ENCODE measurements at places on chromosomes 5 and 9. TPM values are rescaled to one million over a fixed set of nuclear protein-coding genes. Genes with fewer than 3 reads are reported as not detected.

- peak; percentile 74 for DNase-seq
Measured at GRCh38 chr5:119355685-119356611, at the start of gene TNFAIP8. Gene TNFAIP8, plus strand, starts transcription at chr5:119356019. Its CDS starts 72 bp downstream, at chr5:119356091.

- DNase-seq = no peak
Measured at GRCh38 chr9:19136129-19136528, 8.8 kb upstream of the PLIN2 start.

GRCh38 chr9:86282979-86283535, 719 bp upstream of the ISCA1 start:
- no peak for DNase-seq

IL33 gene
- total RNA-seq = not detected

RANBP17 gene
- 38.7 TPM for total RNA-seq

- DNase-seq = no peak
Measured at GRCh38 chr9:131237291-131237690, 39.0 kb downstream of the FAM78A start.

DNA sequence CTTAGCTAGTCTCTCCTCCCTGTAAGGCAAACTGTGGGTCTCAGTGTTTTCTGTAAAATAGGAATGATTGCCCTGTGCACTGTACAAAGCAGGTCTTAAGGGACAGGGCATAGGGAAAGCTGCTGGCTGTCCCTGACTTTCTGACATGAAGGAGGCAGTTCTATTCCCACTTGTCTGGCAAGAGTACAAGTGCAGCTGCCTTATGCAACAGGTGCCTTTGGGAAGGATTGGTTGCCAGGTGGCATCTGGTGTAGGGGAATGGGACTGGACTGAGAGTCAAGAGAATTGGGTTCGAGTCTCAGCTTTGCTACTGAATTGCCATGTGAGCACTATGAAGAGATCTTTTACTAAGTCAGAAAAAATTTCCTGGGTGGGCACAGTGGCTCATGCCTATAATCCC, 10.0 kb downstream of the BSPRY start:
- no peak for DNase-seq

ANGPTL2 gene
- 9.4 TPM for total RNA-seq

GRCh38 chr5:3509290-3509689, 86.3 kb upstream of the IRX1 start:
- no peak for DNase-seq

WNT8A gene
- 0.25 TPM for total RNA-seq

- no peak for DNase-seq
Measured at GRCh38 chr5:17991775-17992174, 357.5 kb downstream of the TAF11L14 start.

DNA sequence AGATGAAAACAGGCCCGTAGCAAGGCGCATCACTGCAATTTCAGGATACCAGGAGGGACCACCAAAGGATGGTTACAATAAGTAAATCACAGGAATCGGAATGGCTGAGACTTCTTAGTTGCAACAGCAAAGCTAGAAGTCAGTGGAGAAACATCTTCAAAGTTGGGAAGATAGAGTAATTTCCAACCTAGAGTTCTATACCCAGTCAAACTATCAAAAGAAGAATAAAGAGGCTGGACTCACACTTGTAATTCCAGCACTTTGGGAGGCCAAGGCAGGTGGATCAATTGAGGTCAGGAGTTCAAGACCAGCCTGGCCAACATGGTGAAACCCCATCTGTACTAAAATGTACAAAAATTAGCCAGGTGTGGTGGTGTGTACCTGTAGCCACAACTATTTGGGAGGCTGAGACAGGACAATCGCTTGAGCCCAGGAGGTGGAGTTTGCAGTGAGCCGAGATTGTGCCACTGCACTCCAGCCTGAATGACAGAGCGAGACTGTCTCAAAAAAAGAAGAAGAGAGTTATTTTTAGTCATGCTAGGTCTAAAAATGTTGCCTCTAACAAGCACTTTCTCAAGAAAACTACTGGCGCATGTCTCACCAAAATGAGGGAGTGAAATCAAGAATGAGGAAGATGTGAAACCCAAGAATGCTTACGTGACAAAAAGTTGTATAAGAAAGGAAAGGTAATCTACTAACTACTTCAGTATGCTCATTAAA, 267.7 kb downstream of the DENND1A start:
- DNase-seq = no peak

LRRC14B gene
- not detected for total RNA-seq

GRCh38 chr5:172932313-172933017, 26.8 kb upstream of the RPL26L1 start:
- DNase-seq = peak; percentile 76

- DNase-seq = no peak
Measured at GRCh38 chr5:168296682-168297081, 5.2 kb downstream of the WWC1 start.

DNA sequence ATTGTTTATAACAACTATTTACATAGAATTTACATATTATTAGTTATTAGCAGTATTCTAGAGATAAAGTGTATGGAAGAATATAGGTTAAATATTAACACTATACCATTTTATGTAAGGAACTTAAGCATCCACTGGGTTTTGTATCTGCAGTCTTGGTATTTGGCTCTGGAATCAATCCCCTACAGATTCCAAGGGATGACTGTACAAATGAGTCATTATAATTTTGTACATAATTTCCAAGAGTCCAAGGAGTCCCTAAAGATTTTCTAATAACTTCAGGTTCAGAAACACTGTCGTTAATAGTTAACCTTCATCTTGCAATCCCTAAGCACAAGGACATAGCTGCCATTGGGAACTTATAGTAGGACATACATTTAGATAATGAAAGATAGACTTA, 254.8 kb upstream of the PDE4D start:
- DNase-seq = no peak

GRCh38 chr9:32414856-32415255, 30.4 kb downstream of the ACO1 start:
- no peak for DNase-seq

PCDHGA4 gene
- 2.3 TPM for total RNA-seq

- no peak for DNase-seq
Measured at GRCh38 chr5:181036816-181037364, 3.2 kb upstream of the BTNL9 start.

SURF6 gene
- 32.9 TPM for total RNA-seq

- DNase-seq = no peak
Measured at GRCh38 chr9:109901201-109901600, 121.2 kb downstream of the PALM2AKAP2 start.

GRCh38 chr5:135497971-135498636, 37.7 kb downstream of the NEUROG1 start:
- DNase-seq = no peak

DNA sequence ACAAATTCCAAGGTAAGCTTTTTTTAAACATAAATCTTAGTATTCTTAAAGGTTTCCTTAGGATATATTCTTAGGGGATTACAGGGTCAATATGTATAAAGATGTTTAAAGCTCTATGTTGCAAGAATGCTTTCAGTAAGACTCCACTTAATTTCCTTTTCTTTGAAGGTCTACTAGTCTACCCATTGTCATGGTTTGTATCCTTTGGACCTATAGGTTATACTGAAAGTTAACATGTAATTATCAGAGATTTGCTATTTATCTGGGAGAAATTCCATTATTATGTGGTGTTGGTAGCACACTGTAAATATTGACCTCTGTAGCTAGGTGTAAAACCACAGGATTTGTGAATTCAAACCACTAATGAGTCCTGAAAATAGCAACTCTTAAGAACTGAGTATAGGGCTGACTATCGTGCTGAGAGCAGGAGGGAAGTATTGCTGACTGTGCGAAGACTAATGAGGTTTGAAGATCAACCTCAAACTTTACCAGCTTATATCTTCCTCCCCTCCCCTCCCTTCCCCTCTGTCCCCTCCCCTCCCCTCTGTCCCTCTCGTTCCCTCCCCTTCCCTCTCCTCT, 85.6 kb downstream of the GADD45G start:
- DNase-seq = no peak

GRCh38 chr9:107020040-107020530, 157.1 kb downstream of the ZNF462 start:
- peak; percentile 79 for DNase-seq

- DNase-seq = no peak
Measured at GRCh38 chr5:11212706-11213105, 451.7 kb upstream of the DAP start.

GRCh38 chr9:91001146-91001611, 199.6 kb downstream of the SYK start:
- DNase-seq = no peak

- DNase-seq = peak; percentile 83
Measured at GRCh38 chr9:130938652-130939404, at the start of gene FIBCD1. Gene FIBCD1, minus strand, starts transcription at chr9:130939247. Its CDS starts 640 bp downstream, at chr9:130938607.

- no peak for DNase-seq
Measured at GRCh38 chr5:134732819-134733218, 5.5 kb upstream of the CAMLG start.

SAPCD2 gene
- total RNA-seq = 5.7 TPM

DNA sequence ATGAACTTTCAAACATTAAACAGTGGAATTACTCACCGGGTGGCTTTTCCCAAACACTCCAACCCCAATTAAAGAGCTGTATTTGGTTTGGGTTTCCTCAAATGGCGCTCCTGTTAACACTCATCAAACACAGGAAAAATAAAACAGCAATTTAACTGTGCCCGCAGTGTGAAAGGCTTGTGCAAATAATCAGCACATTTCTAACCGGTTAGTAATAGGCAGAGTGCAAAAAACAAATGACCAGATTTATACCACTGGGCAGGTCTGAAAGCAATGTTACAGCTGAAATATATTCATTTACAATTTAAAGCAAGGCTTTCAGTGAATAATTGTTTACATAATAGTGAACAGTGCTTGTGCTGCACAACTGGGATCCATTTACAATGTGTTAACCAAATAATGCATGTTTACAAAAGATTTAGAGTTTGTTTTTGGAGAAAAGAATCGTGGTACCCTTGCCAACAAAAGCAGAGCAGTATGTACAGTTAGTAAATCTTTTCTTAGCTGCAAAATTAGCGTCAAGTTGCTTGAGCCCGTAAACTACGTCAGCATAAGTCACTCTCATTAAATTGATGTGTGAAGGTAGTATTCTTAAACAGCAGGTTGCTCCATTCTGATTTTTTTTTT, 662.9 kb upstream of the ZNF608 start:
- peak; percentile 51 for DNase-seq

RASGRF2 gene
- total RNA-seq = 0.40 TPM

DNA sequence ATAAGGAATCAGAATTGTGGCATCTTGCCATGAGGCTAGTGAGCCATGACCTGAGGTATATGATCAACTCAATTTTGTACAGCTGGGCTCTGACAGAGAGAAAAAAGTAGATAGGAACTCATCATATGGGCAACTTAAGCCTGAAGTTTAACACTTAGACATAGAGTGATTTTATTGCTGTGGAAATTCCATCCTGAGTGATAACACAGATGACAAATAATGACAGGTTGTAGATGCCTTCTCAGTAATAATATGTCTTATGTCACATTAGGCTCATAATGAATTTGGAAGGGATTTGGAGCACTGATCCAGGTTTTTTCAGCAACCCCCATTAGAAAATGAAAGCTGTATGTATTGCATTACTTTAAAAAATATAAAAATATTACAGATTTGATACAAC, 744.6 kb downstream of the CDH12 start:
- DNase-seq = no peak

ERGIC1 gene
- total RNA-seq = 28.7 TPM

SPAAR gene
- total RNA-seq = not detected

MAMDC2 gene
- total RNA-seq = 28.7 TPM

DNA sequence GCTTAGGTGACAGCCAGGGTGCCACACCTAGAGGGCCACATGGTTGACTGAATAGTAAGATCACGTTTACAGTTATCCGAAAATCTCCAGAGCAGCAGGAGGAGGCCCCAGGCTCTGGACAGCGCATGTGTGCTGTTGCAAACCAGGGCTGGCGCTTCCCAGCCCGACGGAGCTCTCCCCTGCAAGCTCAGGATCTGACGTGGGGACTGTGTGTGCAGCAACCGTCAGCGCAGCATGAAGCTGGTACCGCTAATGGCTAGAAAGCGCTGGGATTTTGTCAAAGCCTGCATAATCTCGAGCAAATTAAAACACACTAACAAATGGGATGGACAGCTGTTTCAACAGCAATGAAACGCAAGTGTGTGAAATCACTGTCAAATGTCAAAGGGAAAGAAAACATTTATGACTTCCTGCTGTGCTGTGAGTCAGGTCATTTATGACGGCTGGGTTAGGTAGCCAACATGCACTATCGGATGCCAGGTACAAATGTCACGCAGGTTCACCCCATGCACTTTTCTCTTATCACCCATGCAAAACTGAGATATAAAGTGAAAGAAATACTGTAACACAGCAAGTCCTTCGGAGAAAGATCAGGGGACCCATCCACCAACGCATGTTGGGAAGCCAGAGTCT, 7.5 kb downstream of the SURF4 start:
- DNase-seq = no peak

DNA sequence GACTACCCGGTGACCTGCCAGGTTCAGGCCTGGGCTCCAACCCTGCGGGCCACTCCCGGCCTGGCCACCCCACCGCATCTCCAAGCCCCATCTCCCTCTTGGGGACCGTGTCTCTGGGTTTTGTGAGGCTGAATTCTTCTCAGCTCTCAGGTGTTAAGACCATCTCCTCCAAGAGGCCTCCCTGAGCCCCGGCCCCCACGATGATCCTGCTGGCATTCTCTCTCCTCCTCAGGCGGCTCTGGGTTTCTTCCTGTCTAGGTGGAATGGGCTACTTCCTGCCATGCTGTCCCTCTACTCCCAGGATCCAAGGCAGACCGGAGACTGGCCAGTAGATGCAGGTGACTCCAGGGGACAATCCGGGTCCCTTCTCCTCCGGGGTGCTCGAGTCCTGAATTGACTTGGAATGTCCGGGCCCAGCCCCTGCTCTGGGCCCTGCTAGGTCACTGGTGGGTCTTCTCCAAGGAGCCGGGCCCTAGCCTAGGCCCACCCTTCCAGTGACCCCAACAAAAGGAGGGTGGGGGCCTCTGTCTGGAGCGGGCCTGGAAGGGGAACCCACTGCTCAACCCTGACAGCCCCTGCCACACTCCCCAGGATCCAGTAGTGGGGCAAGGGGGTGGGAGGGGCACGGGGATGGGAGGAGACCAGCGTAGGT, 219.8 kb downstream of the C9orf50 start:
- DNase-seq = no peak

DNA sequence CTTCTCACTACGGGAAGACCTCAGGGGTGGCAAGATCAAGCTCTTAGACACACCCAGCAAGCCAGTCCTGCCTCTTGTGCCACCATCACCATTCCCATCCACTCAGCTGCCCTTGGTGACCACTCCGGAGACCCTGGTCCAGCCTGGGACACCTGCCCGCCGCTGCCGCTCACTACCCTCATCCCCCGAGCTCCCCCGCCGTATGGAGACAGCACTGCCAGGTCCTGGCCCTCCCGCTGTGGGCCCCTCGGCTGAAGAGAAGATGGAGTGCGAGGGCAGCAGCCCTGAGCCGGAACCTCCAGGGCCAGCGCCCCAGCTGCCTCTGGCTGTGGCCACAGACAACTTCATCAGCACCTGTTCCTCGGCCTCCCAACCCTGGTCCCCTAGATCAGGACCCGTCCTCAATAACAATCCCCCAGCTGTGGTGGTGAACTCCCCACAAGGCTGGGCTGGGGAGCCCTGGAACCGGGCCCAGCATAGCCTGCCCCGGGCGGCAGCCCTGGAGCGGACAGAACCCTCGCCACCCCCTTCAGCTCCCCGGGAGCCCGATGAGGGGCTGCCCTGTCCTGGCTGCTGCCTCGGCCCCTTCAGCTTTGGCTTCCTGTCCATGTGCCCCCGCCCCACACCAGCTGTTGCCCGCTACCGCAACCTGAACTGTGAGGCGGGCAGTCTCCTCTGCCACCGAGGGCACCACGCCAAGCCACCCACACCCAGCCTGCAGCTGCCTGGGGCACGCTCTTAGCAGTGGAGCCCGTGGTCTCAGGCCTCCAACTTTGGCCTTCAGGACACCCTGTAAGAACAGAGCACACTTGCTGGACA, 4.1 kb downstream of the TESK1 start:
- DNase-seq = no peak

PCA3 gene
- 0.30 TPM for total RNA-seq

CACNA1B gene
- total RNA-seq = 1.5 TPM

EPB41L4B gene
- 6.2 TPM for total RNA-seq

Measured in neural progenitor cell (in vitro differentiated cells).